ENCODE measurements at places on chromosomes 4 and X. TPM values are rescaled to one million over a fixed set of nuclear protein-coding genes. Genes with fewer than 3 reads are reported as not detected.

FRMPD4 gene
- total RNA-seq, result 0.10 TPM

DCAF12L1 gene
- total RNA-seq, result 0.60 TPM

CHRDL1 gene
- total RNA-seq, result 17.8 TPM

FHL1 gene
- 3.0 TPM for total RNA-seq

RLIM gene
- total RNA-seq, result 33.1 TPM

GRCh38 chrX:48833542-48834138, 1.8 kb downstream of the PCSK1N start:
- H3K4me3 ChIP-seq, result peak overlapping the region; percentile 71
- no peak for DNase-seq
- H3K36me3 ChIP-seq, result peaks cover under 1% of the 10 kb centered on the region
- no peaks in the 10 kb centered on the region for H3K4me1 ChIP-seq

DNA sequence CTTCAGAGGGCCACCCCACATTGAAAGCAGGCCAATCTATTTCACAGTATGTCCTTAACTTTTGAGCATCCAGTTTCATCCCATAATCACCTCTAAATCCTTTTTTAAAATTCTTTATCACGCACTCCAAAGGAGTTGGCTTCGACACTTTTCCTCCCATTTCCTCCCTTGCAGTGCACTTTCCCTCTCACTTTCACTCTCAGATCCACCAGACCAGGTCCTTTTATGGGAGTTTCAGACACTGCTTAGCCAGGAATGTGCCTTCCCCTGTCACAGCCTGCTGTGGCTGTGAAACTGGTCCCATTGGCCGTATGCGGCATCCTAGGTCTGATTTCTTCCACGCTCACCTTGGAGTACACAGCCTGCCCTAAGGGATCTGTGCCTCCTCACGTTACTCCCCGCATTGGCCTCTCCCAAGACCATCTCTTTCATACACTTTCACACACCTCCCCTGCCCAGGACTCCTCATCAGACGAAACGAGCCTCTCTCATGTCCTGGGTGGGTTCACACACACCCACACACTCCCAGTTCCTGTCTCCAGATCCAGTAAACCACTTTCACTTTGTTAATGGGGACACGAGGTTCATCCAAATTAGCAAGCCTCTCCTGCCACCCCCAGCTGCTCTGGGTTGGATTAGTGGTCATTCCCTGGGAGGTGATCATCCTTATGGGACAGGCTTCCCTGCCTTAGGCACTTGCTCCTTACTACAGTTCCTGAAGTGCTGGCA, 10.0 kb upstream of the RHOXF2B start:
- H3K4me1 ChIP-seq, result peaks cover 3% of the 10 kb centered on the region
- H3K27ac ChIP-seq, result no peak overlapping the region
- H3K4me3 ChIP-seq, result no peak overlapping the region
- H3K27me3 ChIP-seq, result no peaks in the 10 kb centered on the region

GRCh38 chr4:145420595-145421214, 60.9 kb upstream of the SMAD1 start:
- no peak overlapping the region for H3K27ac ChIP-seq
- DNase-seq, result no peak
- H3K27me3 ChIP-seq, result no peaks in the 10 kb centered on the region
- no peaks in the 10 kb centered on the region for H3K4me1 ChIP-seq
- peaks cover 2% of the 10 kb centered on the region for H3K36me3 ChIP-seq

DNA sequence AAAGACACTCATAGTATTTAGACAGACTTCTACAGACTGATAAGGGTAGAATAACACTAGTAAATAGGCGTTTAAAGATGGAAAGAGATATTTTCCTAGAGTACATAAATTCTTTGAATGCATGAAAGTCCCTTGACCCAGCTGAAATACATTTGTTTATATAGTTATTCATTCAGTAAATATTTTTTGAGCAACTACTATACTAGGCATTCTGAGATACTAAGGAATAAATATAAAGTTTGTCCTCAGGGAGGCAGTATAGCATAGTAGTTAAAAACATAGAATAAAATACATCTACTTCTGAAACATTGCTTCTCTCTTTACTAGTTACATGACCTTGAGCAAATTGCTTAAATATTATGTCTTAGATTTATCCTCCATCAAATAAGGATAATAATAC, 27.4 kb downstream of the HMGN5 start:
- H3K36me3 ChIP-seq, result no peaks in the 10 kb centered on the region
- no peak overlapping the region for H3K27ac ChIP-seq
- DNase-seq, result no peak

Measured in progenitor cell of endocrine pancreas (in vitro differentiated cells).